Myocyte (in vitro differentiated cells): ENCODE measurements at places on chromosomes 2 and 18. TPM values are rescaled to one million over a fixed set of nuclear protein-coding genes. Genes with fewer than 3 reads are reported as not detected.

Gene KIF5C
- 0.03 and 0.16 TPM in 2 replicates for total RNA-seq

Gene ALPG
- not detected in 2 replicates for total RNA-seq

Gene ZSWIM2
- total RNA-seq, result 0.16 TPM in 1 of 2 replicates, not detected in the other

Gene GATA6
- 0.08 TPM in 1 of 2 replicates, not detected in the other for total RNA-seq

Gene CCL20
- not detected in 2 replicates for total RNA-seq

Gene DHRS9
- not detected in 2 replicates for total RNA-seq

Gene SERPINB13
- not detected in 2 replicates for total RNA-seq

Gene DAPL1
- total RNA-seq, result 0.73 TPM in 1 of 2 replicates, not detected in the other

Gene CYP1B1
- total RNA-seq, result 14.4 and 18.1 TPM in 2 replicates

Gene NCKAP5
- total RNA-seq, result 0.31 and 0.53 TPM in 2 replicates

Gene MAP3K19
- not detected in 2 replicates for total RNA-seq

Gene CD302
- total RNA-seq, result 5.7 and 6.3 TPM in 2 replicates

Gene RFX8
- total RNA-seq, result 7.1 and 7.6 TPM in 2 replicates

Gene IL1F10
- total RNA-seq, result not detected in 2 replicates

Gene MFSD2B
- 0.16 TPM in 1 of 2 replicates, not detected in the other for total RNA-seq

Gene SIX3
- total RNA-seq, result not detected in 2 replicates

Gene TMEM247
- total RNA-seq, result not detected in 2 replicates

Gene ANKRD62
- not detected in 2 replicates for total RNA-seq

Gene CAPN13
- total RNA-seq, result not detected in 2 replicates

Gene LOXHD1
- not detected in 2 replicates for total RNA-seq

Gene EIF4E2
- 119 and 122 TPM in 2 replicates for total RNA-seq

Gene FEZ2
- 60.4 and 76.8 TPM in 2 replicates for total RNA-seq

Gene USP14
- total RNA-seq, result 22.8 and 23.8 TPM in 2 replicates

Gene BCL11A
- 0.11 and 0.57 TPM in 2 replicates for total RNA-seq

Gene TMEM17
- 1.6 and 2.5 TPM in 2 replicates for total RNA-seq

Gene ANKAR
- total RNA-seq, result 5.9 and 6.4 TPM in 2 replicates

Gene ELOA2
- total RNA-seq, result not detected in 2 replicates

Gene E2F6
- 29.1 and 34.5 TPM in 2 replicates for total RNA-seq

Gene EPB41L3
- not detected in 2 replicates for total RNA-seq

Gene SLC9A4
- 0.24 and 0.42 TPM in 2 replicates for total RNA-seq

Gene RASGRP3
- total RNA-seq, result 5.2 and 7.8 TPM in 2 replicates

Gene CCDC178
- total RNA-seq, result not detected in 2 replicates

Gene MC5R
- total RNA-seq, result 0.21 TPM in 1 of 2 replicates, not detected in the other
